Right ventricle myocardium inferior (tissue), 1 donor: ENCODE measurements at places on chromosomes 13 and 19.

- DNase-seq: no peak
Observed at GRCh38 chr19:28489776-28490175, 723.2 kb downstream of the UQCRFS1 start.

- DNase-seq: no peak
Observed at GRCh38 chr13:43356567-43356966, 333.2 kb downstream of the DNAJC15 start.

GRCh38 chr13:29471551-29471950, 123.9 kb downstream of the SLC7A1 start:
- DNase-seq: no peak

DNA sequence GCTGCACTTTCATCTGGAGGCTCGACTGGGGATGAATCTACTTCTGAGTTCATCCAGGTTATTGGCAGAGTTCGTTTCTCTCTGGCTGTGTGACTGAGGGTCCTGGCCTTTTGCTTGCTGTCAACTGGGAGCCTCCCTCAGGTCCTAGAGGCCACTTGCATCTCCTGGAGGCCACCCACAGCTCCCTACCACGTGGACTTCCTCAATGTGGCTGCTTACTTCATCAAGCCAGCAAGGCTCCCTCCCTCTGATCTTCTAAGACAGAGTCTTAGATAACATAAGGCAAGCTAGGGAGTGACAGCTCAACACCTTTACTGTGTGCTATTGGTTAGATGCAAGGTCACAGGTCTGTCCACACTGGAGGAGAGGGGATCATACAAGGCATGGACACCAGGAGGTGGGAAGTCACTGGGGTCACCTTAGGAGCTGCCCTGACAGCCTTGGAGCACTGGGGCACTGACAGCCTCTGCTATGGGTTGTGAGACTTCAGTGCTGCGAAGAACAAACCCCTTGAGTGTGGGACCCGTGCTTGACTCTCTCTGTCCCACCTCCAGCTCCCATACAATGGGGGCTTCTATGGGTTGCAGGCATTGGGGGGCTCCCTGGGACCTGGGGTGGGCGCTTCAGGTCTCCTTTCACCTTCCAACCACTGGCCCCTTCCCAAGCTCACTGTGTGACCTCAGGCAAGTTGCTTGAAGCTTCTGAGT, 5.3 kb downstream of the FAM187B start:
- no peak for DNase-seq

DNA sequence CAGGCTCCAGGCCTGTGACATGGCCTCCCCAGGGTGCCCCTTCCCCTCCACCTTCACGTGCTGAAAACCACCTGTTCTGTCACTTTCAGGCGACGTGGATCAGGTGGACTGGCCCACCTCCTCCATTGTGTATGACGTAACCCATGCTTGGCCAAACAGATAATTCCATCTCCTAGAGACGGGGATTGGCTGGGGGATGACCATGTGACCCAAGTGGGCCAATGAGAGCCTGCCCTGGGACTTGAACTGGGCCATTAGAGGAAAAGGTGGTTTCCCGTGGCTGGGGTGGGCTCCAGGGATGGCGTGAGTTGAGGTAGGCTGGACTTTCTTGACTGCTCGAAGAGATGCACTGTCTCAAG, 3.6 kb upstream of the ADAMTSL5 start:
- no peak for DNase-seq

GRCh38 chr13:49216334-49216733, 3.8 kb upstream of the MLNR start:
- no peak for DNase-seq

GRCh38 chr19:42323852-42324654, 1.4 kb upstream of the MEGF8 start:
- peak; percentile 64 for DNase-seq

- DNase-seq: no peak
Observed at GRCh38 chr13:113552786-113553434, 31.6 kb upstream of the TFDP1 start.

GRCh38 chr13:94239135-94239534, 240.3 kb downstream of the DCT start:
- no peak for DNase-seq

DNA sequence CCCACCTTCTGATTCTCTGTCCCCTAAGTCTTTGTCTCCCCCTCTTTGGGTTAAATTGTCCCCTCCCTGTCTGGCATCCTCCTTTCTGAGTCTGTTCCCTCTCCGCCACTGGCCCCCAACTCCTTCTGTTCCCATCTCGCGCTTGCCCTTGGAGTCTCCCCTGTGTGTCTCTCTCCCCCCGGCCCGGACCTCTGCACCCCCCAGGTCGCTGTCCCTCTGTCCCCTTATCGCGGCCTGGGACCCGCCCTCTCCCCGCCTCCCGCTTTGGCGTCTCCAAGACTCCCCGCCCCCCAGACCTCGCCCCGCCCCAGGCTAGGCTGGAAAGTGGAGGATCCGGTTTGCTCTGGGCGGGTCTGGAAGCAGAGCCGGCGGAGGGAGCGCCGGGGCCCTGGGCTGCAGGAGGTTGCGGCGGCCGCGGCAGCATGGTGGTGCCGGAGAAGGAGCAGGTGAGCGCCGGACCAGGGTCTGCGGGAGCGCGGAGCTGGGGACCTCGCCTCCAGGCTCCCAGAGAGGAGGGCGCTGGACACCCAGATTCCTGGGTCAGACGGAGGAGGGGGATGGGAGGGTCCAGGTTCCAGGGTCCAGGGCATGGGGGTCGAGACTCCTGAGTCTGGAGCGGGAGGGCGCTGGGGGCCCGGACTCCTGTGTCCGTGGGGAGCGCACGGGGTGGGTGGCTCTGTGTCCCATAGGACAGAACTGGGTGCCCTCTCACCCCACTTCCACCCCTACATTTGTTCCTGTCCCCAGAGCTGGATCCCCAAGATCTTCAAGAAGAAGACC, at the start of gene TRPM4:
Gene TRPM4, plus strand, starts transcription at position 348 of the 780 bp plus-strand sequence. Its CDS starts 75 bp downstream, at position 423.
- peak; percentile 96 for DNase-seq

- DNase-seq: no peak
Observed at GRCh38 chr13:21395953-21396352, 63.1 kb downstream of the ZDHHC20 start.

- DNase-seq: peak; percentile 82
Observed at GRCh38 chr13:21986602-21987001, 315.7 kb downstream of the FGF9 start.

DNA sequence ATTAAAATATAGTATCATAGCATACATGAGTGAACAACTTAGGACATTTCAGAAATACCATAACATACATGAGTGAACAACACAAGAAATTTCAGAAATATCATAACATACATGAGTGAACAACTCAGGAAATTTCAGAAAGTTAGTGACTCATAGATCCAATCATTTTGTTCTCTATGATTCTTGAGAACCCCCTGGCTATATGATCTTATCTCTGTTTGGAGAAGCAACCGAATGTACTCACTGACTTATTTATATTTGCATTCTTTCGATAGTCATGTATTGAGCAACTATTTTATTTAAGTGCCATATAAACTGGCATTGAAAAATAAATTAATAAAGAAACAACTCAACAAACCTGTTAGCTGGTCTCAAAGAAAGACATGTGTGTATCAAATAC, 251.1 kb downstream of the EFNB2 start:
- no peak for DNase-seq

GRCh38 chr13:45544520-45544919, 71.0 kb downstream of the ERICH6B start:
- DNase-seq: no peak

GRCh38 chr19:10878253-10878652, 6.9 kb downstream of the CARM1 start:
- DNase-seq: no peak

DNA sequence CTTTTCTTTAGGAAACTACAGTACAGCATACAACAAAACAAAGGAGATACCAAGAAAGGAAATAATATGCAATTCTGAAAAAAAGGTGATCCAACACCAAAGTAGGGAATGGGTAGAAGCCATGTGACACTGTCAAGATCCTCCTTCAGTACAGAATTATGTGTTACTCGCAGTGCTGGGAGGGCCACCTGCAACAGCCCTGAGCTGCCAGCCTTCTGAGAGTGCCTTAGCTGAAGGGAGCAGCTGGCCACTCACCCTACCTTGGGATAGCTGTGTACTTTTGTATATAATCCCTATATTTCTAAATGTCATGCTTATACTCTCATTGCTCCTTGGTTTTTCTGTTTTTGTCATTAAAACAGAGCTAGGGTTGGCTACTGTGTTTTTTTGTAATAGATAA, 1518.2 kb upstream of the PCDH20 start:
- DNase-seq: no peak

- no peak for DNase-seq
Observed at GRCh38 chr13:109111141-109111540, 481.7 kb downstream of the MYO16 start.
